HEK293T (cell line): ENCODE measurements at places on chromosomes 11 and 22.
A peak's percentile ranks its signal among the peaks of the same experiment; 100 is the strongest.

- no peak for DNase-seq
These were observed 14.0 kb downstream of the SGSM1 start for GRCh38 chr22:24819911-24820461.

DNA sequence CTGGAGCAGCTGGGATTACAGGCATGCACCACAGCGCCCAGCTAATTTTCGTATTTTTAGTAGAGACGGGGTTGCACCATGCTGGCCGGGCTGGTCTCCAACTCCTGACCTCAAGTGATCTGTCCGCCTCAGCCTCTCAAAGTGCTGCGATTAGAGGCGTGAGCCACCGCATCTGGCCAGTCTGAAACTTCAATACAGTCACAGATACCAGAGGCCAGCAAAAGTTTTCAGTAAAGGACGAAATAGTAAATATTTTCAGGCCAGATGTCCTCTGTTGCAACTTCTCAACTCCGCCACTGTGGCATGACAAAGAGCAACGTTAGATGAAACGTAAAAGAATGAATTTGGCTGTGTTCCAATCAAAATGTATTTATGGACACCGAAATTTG lies 403.6 kb downstream of the MN1 start:
- DNase-seq: no peak

DNA sequence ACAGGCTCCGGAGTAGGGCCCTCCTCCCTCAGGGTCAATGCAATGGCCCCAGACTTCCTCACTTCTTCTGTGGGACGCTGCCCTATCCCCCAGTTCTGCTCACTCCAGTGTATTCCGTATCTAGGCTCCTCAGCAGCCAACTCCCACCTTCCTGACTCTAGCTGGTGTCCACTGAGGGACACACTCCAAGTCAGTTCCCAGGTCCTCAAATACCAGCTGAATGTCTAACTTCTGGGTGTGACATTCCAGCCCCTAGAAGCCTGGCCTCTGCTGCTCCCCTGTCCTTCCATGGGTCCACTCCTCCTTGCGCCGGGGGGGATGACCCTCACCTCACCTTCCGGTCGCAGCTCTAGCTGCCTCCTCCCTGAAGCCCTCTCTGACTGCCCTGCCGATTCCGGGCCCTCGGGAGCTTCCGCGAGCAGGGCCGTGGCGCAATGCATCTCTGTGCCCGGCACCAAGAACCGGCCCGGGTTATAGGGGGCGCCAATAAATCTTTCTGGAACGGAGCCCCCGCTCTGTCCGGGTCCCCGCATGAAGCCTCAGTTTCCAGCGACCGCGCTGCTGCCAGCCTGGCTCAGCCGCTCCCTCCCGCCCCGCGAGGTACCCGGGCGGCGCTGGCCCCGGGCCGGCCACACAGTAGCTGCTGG lies 15.4 kb downstream of the BAD start:
- DNase-seq: no peak

GRCh38 chr22:19879643-19879991 lies 24.9 kb upstream of the GNB1L start:
- no peak for DNase-seq

DNA sequence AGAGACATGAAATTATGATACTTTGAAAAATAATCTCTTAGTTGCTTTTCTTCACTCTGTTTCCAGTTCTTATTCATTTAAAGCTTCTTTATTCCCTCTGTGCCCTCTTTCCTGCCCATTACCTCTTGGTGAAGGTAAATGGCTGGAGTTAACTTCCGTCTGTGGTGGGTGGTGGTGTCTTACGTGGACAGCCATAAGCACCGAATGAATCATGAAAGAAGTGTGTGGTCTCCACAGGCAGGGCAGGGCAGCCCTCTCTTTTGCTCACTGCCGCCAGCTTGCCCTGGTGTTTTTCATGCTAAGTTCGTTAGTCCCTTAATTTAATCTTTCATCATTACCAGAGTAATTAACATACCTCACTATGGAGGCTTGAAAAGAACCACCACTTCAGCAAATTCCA lies 98.7 kb upstream of the SORL1-AS1 start:
- no peak for DNase-seq

- DNase-seq: no peak
These were observed 43.2 kb downstream of the IGLL5 start for GRCh38 chr22:22930571-22931556.

- no peak for DNase-seq
These were observed 1251.9 kb downstream of the BRD1 start for GRCh38 chr22:48575618-48576332.

- no peak for DNase-seq
These were observed at the start of gene PTPRCAP for GRCh38 chr11:67437082-67437808. Gene PTPRCAP, minus strand, starts transcription at chr11:67437682. Its CDS starts 63 bp downstream, at chr11:67437619.

GRCh38 chr11:129611661-129612446 lies 203.8 kb upstream of the TMEM45B start:
- no peak for DNase-seq

GRCh38 chr11:108847298-108847990 lies 182.6 kb downstream of the DDX10 start:
- DNase-seq: no peak

- no peak for DNase-seq
These were observed 164.0 kb upstream of the UBASH3B start for GRCh38 chr11:122491509-122491908.

GRCh38 chr11:43866520-43866919 lies 14.1 kb upstream of the ALKBH3 start:
- no peak for DNase-seq

DNA sequence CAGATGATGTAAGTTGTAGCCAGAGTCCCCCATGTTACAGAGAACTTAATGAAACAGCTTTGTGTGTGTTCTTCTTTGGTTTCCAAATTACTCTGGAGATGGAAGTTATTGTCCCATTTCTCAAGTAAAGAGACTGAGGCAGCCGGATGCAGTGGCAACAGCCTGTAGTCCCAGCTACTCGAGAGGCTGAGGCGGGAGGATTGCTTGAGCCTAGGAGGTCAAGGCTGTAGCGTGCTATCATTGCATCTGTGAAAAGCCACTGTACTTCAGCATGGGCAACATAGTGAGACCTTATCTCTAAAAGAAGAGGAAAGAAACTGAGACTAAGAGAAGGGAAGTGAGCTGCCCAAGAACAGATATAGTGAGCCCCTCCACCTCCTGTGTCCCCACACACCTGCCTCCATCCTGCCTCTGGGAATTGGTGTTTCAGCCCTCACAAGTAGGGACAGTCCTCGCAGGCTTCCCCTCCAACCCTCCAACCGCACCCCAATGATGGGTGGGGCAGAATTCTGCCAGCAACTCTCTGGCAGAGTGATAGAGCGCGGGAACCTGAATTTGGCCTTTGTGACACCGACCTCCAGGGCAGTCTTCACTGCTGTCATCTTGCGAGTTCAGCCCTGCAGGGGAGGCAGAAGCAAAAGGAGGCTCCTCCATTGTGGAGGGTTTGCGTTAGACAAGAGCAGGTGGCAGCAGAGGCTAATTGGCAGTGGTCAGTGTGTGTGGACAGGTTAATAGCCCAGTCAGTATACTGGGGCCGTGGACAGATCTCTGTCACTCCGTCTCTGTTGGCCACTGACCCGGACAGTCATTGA lies 1.6 kb downstream of the PDXP start:
- no peak for DNase-seq

GRCh38 chr22:17810570-17811116 lies 36.4 kb upstream of the BID start:
- DNase-seq: no peak

DNA sequence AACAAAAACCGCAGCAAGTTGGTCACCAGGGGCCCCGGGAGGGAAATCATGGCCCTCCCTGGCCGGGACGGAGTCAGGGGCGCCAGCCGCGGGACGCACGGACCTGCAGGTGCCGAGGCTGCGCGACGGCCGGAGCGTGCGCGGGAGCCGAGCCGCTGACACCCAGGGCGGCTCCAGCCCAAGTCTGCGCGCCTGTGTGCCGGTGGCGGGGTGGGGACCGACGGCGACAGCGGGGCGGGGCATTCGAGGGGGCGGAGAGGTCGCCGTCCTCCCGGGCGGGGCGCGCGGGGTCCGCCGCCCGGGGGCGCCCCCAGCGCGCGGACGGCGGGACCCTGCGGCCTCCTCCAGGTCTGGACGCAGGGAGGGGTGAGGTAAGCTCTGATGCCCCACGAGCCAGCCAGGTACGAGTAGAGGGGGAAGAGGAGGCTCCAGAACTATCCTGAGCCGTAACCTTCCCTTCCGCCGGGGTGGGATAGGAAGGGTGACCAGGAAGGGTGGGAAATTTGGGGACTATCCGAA lies at the start of gene ESAM:
TSS of gene ESAM (minus strand) at position 186 of the 519 bp plus-strand sequence. CDS start at position 50, 136 bp downstream.
- peak; percentile 63 for DNase-seq

GRCh38 chr22:42685941-42686653 lies 34.6 kb downstream of the A4GALT start:
- DNase-seq: no peak

- DNase-seq: peak; percentile 13
These were observed 25.6 kb downstream of the ANKRD42 start for GRCh38 chr11:83219095-83219494.

GRCh38 chr22:23270212-23270733 lies 90.0 kb downstream of the BCR start:
- peak; percentile 39 for DNase-seq

DNA sequence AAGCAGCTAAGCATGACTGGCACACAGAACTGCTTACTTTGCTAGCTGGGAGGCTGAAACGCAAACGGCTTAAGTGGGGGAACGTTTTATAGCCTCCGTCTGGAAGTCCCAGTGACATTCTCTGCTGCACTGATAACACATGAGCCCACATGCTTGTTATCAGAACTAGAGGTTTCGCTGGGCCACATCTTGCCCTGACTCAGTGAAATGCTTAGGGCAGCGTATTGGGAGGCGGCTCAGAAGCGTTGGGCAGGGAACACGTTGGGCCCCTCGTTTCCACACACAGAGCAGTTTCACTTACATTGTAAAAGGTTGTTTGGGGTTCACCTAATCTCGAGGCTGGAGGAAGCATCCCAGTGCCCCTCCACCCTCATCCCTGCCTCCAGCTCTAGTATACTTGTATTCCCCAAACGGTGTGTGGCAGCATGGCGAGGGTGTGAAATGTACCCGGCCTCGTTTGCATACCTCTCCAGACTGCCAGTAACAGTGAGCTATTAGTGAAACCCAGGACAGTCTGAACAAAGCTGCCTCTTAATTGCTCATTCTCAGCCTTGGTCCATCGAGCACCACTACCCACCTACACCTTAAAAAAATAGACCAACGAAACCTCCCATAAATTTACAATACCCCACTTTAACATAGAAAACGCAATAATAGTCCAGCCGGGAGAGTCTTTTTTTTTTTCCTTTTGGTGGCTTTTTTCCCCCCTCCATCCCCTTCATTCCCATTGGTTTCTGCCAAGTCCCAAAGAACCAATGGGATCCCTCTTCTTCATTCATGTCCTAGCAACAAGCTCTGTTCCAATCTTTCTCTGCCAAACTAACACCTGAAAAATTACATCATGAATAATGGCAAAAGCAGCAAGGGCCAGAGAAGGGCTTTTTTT lies 218.8 kb upstream of the SORL1-AS1 start:
- no peak for DNase-seq

DNA sequence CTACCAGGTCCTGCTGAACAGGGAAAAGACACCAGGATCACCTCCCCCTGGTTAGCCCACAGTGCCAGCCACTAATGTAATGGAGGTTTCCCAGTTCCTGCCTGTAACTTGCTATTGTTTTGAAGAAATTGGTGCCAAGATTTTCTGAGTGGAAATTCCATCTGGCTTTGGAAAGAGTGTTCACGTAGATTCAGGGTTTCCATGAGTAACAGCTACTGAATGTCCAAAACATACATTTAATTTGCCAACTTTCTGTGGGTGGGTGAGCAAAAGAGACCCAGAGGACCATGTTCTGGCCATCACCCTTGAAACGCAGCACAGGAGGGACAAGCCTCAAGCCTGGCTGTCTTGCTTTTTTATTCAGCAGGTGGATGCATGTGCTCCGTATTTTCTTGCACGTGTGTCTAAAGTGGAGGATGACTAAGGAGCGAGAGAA lies 8.8 kb upstream of the DKK3 start:
- no peak for DNase-seq

DNA sequence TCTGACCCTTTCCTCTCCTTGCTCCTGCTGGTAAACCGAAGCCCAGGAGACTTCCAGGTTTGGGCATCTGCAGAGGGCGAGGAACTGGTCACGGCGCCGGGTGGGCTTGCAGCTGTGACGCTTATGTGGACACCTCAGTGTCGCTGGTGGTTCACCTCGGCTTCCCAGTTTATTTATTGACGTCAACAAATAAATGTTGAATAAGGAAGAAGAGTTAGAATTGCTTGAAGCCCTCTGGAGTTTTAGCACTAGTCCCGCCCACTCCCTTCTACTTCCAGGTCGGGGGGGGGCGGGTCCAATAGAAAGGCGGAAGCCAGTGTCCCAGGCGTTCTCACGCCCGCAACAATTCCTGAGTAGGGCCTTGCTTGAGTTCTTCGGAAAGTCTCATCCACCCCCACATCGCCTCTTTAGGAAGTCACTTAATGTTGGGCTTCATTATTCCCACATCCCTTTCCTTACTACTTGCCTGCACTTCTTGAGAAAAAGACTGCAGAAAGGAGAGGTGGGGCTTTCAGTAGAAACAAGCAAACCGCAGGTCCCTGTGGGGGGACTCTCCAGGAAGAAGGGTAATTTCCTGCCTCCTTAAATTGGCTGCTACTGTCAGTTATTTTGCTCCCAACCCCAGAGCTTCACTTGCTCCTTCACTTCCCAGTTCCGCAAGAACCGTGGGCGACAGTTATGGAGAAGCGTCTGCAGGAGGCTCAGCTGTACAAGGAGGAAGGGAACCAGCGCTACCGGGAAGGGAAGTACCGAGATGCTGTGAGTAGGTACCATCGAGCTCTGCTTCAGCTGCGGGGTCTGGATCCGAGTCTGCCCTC lies at the start of gene TTC9C:
TSS of gene TTC9C (plus strand) at position 316 of the 818 bp plus-strand sequence. CDS start at position 679, 363 bp downstream.
- DNase-seq: peak; percentile 77

- no peak for DNase-seq
These were observed 389.1 kb downstream of the ETS1 start for GRCh38 chr11:128198216-128198772.

GRCh38 chr22:42960531-42961399 lies 54.2 kb downstream of the PACSIN2 start:
- no peak for DNase-seq

DNA sequence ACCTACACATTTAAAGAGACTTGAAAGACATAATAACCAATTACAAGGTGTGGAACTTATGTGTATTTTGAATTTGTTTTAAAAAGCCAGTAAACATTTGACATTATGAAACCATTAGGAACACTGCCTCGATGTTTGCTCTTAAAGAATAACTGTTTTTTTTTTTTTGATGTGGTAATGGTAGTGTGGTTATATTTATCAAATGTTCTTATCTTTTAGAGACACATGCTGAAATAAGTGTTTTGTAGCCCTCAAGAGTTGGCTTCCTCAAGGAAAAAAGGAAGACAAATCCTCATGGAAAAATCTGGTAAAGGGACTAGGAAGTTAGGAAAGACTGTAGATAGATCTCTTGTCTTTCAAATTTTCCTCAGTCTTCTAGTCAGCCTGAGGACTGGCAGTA lies 2.2 kb upstream of the ABTB2 start:
- DNase-seq: no peak
